ENCODE measurements at places on chromosomes 3 and 15. TPM values are rescaled to one million over a fixed set of nuclear protein-coding genes. Genes with fewer than 3 reads are reported as not detected.

GRCh38 chr3:148857316-148857715 lies 7.8 kb upstream of the CPA3 start:
- DNase-seq = no peak
- H3K36me3 ChIP-seq = no peaks in the 10 kb centered on the region
- peaks cover 7% of the 10 kb centered on the region for H3K27me3 ChIP-seq

DNA sequence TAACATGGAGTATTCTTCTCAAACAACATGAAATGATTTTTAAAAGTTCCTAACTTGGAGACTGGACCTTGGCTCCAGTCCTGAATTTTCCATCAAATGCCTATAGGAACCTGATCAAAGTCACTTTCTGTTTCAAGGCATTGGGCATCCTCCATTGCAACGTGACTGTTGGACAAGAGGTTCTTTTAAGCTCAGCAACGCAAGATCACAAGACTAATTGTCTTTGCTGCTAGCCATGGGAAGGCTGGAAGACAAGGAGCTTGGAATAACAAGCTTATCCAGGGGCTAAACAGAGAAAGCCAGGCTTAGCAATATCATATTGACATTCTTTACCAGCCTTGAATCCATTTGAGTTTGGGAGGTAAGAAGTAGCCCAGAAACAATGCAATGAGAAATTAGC lies 48.3 kb downstream of the SST start:
- no peaks in the 10 kb centered on the region for H3K36me3 ChIP-seq
- peaks cover 19% of the 10 kb centered on the region for H3K27me3 ChIP-seq
- H3K4me3 ChIP-seq = no peak overlapping the region
- no peaks in the 10 kb centered on the region for H3K4me1 ChIP-seq
- H3K27ac ChIP-seq = no peak overlapping the region
- no peak for DNase-seq

Gene CCDC80
- total RNA-seq = not detected

Gene RPSA
- 1,932 TPM for total RNA-seq

GRCh38 chr3:138046085-138046484 lies 36.1 kb downstream of the CLDN18 start:
- H3K27me3 ChIP-seq = peaks cover 13% of the 10 kb centered on the region
- no peak overlapping the region for H3K4me3 ChIP-seq
- DNase-seq = no peak
- no peaks in the 10 kb centered on the region for H3K4me1 ChIP-seq
- no peaks in the 10 kb centered on the region for H3K36me3 ChIP-seq

Gene CCDC39
- not detected for total RNA-seq

- no peak overlapping the region for H3K27ac ChIP-seq
- peaks cover 4% of the 10 kb centered on the region for H3K27me3 ChIP-seq
- H3K4me3 ChIP-seq = no peak overlapping the region
- H3K36me3 ChIP-seq = no peaks in the 10 kb centered on the region
- no peak for DNase-seq
- no peaks in the 10 kb centered on the region for H3K4me1 ChIP-seq
These were observed 180.1 kb downstream of the RORA start for GRCh38 chr15:61049028-61049427.

DNA sequence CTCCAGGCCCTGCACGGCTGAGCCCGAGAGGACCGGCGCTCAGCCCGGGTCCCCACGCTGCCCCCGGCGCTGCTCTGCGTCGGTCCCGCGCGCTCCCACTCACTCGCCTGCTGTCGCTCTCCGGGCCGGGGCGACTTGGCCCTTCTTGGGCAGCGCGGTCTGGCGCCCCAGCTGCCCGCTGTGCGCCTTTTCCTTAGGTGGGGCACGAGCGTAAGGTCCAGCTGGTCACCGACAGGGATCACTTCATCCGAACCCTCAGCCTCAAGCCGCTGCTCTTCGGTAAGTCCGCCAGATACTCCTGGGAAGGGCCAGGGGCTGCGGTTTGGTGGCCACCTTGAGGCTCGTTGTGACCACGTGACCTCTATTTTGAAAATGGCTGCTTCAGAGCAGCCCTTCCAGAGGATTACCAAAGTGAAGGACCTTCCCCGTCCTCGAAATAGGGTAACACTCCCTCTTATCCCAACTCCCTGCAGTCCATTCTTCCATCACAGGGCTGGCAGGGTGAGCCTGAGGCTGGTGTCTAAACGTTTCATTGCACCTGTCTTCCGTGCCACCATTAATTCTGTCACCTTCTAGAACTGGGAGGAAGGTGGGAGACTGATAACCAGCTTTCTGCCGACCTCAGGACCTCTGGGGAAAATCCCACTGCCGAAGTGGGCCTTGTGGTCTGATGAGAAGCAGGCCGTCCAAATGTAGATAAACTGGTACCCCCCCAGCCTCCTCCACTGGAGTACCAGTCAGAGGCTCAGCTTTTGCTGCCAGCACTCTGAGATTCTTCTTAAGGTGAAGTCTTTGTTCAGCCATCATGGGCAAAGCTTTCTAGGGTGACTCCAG lies 812 bp downstream of the P4HTM start:
- peaks cover 29% of the 10 kb centered on the region for H3K36me3 ChIP-seq
- H3K27me3 ChIP-seq = no peaks in the 10 kb centered on the region
- peak overlapping the region; percentile 93 for H3K27ac ChIP-seq
- H3K4me3 ChIP-seq = peak overlapping the region; percentile 95
- H3K4me1 ChIP-seq = peaks cover 39% of the 10 kb centered on the region
- DNase-seq = peak; percentile 85

GRCh38 chr15:32120577-32121383 lies 90.5 kb downstream of the CHRNA7 start:
- DNase-seq = no peak
- no peaks in the 10 kb centered on the region for H3K27me3 ChIP-seq
- H3K36me3 ChIP-seq = no peaks in the 10 kb centered on the region
- no peaks in the 10 kb centered on the region for H3K4me1 ChIP-seq

- DNase-seq = no peak
- H3K27me3 ChIP-seq = peaks cover 2% of the 10 kb centered on the region
- H3K4me3 ChIP-seq = no peak overlapping the region
- H3K4me1 ChIP-seq = no peaks in the 10 kb centered on the region
These were observed 16.9 kb upstream of the RYR3 start for GRCh38 chr15:33293713-33294334.

DNA sequence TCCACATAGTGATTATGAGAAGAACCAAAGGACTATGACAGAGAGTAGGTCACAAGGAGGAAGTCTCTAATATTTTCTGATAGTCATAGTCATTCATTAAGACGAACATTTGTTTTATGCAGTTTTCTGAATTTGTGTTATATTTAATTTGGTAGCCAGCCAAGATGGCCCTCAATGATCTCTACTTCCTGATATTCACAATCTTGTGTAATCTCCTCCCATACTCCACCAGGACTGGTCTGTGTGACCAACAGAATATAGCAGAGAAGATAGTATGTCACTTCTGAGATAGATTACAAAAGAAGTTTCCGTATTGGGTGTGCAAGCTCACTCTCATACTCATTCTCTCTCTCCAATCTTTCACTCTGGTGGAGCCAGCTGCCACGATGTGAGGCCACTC lies 30.8 kb downstream of the HLTF start:
- peaks cover 2% of the 10 kb centered on the region for H3K4me1 ChIP-seq
- no peak overlapping the region for H3K27ac ChIP-seq
- peaks cover 54% of the 10 kb centered on the region for H3K36me3 ChIP-seq

DNA sequence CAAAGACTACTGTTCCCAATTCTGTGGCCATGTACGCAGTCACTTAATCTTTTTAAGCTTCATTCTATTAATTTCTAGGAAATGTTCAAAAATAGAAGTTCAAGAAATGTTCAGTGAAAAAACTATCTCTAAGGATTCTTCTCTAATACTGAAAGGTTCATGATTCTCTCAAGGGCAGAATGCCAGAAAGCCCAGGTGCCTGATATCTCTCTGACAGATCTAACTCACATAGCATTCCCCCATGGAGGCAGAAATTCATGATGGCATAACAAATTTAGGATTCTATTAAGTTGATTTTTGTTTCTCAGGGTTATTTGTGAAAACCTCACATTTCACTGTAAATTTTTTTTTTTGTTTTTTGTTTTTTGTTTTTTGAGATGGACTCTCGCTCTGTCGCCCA lies 17.5 kb downstream of the CHRM5 start:
- no peak overlapping the region for H3K27ac ChIP-seq
- no peak overlapping the region for H3K4me3 ChIP-seq
- H3K27me3 ChIP-seq = no peaks in the 10 kb centered on the region
- DNase-seq = no peak
- H3K36me3 ChIP-seq = no peaks in the 10 kb centered on the region

GRCh38 chr3:126394179-126394976 lies at the start of gene CFAP100:
TSS of gene CFAP100 (plus strand) at chr3:126394909. CDS start at chr3:126396001, 1,092 bp downstream.
- no peak for DNase-seq
- H3K27ac ChIP-seq = no peak within 1 kb of the TSS
- H3K4me3 ChIP-seq = no peak within 1 kb of the TSS
- peaks cover 48% of the 10 kb centered on the region for H3K27me3 ChIP-seq
- H3K4me1 ChIP-seq = peaks cover 6% of the 10 kb centered on the region
- H3K36me3 ChIP-seq = no peaks in the 10 kb centered on the region

Gene CNTN3
- total RNA-seq = not detected

DNA sequence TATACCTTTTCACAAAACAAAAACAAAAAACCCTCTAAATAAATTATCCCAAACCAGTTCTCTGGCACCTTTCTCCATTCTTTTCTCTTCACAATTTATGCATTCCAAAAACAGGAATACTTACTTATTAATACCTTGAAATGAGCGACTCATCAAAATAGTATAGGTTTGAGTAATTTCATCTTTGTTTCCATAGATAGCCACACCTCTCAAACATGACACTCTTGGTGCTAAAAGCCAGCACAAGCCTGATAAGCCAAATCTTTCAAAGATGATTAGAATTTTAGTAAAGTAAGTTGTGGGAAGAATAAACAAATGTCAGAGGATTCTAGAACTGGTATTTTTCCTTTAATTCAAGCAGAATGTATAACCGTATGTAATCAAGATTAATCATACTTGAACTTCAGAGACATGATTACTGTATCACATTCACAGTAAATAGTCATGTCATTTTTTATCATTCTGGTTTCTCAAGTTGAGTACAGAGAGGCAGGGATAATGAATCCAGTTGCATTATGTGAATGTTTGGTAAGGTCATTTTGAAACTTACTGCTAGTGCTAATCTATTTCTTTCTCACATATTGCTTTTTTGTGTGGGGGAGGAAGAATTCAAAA lies 12.1 kb upstream of the WDR5B start:
- peaks cover 13% of the 10 kb centered on the region for H3K4me1 ChIP-seq
- H3K27ac ChIP-seq = peak overlapping the region; percentile 72
- no peak for DNase-seq
- peaks cover 70% of the 10 kb centered on the region for H3K36me3 ChIP-seq
- no peak overlapping the region for H3K4me3 ChIP-seq
- no peaks in the 10 kb centered on the region for H3K27me3 ChIP-seq

GRCh38 chr3:40827226-40827625 lies 302.5 kb downstream of the ZNF621 start:
- no peak overlapping the region for H3K27ac ChIP-seq
- H3K27me3 ChIP-seq = no peaks in the 10 kb centered on the region

GRCh38 chr3:40770061-40770460 lies 245.3 kb downstream of the ZNF621 start:
- DNase-seq = no peak
- no peaks in the 10 kb centered on the region for H3K36me3 ChIP-seq
- H3K4me3 ChIP-seq = no peak overlapping the region
- H3K27me3 ChIP-seq = no peaks in the 10 kb centered on the region
- H3K27ac ChIP-seq = no peak overlapping the region
